ENCODE measurements at places on chromosomes 1 and 21.

DNA sequence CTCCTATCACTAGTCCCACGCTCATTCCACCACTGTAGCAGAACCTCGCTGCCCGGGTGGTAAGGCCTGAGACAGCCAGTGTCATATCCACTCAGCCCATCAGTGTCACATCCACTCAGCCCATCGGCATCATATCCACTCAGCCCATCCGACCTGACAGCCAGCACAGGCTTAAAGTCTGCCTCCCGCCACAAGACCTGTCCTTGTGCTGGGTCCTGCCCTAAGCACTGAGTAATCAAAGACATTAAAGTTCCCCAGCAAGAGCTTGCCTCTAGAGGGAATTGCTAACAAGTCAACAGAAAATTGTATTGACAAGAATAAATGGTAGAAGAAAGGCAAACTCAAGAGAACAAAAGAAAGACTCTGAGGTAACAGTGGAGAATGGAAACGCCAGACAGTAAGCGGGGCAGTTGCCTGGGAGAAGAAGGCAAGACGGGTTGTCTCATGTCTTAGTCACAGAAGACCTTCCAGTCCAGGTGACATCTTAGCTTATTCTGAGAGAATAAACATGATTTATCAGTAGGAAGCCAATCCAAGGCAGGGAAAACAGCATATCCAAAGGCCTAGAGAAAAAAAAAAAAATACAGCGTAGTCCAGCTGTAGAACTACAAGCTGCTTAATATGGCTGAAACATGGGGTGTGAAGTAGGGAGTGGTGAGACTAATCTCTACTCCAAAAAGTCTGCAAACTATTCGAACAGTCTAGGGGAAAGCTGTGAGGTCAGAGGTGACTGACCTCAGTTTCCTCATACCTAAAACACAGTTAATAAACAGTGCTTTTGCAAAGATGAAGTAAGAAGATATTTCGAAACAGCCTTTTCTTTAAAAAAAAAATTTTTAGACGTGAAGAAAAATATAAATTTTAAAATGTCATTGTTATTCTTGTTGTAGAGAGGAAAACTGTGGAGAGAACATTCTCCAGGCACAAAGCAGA lies 1.1 kb downstream of the ITLN1 start:
- ATAC-seq = no peak

DNA sequence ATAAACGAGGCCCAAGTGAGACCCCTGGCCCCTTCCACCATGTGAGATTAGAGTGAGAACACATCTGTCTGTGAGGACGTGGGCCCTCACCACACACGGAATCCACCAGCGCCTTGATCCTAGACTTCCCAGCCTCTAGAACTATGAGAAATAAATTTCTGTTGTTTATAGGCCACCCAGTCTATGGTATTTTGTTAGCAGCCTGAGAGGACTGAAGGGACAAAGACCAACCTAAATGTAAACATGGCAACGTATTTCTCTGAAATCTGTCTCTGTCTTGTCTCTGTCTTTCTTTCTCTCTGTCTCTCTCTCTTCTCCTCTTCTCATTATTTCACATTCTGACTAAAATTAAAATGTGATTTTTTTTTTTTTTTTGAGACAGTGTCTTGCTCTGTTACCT lies 15.6 kb upstream of the IFI44L start:
- ATAC-seq = no peak

DNA sequence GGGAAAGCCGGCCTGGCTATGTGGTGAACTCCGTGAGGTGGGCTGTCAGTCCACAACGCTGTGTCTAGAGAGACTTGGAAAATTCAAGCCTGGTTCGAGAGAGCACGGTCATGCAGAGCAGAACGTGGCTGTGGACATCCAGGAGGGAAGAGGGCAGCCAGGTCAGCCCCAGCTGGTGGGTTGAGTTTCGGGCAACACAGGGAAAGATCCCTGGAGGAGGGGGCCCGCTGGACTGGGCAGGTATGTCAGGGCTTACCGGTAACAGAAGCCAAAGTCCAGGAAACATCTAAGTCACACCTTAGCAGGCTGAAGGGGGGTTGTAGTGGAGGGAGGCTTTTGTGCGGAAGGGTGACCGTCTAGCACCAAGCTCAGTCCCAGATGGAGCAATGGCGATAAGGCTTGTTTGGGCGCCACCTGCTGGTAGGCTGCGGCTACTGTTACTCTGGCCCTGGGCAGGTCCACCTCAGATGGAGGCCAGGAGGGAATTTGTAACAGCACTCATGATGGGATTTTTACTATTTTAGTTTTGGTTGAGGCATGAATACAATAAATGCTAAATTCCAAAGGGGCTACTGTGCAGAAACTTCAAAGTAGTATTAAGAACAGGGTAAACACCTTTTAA lies 143.3 kb upstream of the ZNF644 start:
- peak; percentile 99 for ATAC-seq

- peak; percentile 14 for ATAC-seq
Measured at GRCh38 chr1:91402023-91402422, 2.6 kb downstream of the HFM1 start.

DNA sequence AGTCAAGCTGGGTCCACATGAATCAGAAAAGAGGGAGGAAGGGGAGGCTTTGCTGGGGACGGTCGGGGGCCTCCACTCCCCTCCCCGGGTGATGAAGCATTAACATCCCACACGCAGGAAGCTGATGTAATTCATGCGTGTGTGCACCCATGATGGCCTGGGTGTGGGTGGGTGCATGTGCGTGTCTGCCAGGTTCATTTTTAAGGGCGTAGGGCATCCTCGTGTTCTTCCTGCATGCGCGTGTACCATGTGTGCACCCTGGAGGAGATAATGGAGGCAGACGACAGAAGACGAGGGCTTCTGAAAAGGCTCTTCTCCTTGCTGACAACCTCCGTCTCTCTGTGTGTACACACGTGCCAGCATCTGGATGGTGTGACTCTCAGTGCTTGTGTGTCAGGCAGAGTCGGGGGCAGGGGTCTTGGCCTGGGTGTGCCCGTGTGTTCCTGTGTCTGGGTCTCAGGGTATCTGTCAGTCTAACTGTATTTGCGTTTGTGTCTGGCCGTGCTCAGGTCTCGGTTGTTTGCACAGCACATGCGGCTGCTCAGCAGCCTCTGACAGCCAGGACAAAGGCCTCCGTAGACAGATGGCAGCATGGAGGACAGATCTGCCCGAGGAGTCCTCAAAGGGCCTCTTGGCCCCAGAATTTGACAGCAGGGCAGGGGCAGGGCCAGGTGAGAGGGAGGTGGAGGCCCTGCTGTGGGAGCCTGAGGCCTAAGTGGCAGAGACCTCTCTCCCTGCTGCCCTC lies 2.4 kb downstream of the RAP1GAP start:
- ATAC-seq = no peak

DNA sequence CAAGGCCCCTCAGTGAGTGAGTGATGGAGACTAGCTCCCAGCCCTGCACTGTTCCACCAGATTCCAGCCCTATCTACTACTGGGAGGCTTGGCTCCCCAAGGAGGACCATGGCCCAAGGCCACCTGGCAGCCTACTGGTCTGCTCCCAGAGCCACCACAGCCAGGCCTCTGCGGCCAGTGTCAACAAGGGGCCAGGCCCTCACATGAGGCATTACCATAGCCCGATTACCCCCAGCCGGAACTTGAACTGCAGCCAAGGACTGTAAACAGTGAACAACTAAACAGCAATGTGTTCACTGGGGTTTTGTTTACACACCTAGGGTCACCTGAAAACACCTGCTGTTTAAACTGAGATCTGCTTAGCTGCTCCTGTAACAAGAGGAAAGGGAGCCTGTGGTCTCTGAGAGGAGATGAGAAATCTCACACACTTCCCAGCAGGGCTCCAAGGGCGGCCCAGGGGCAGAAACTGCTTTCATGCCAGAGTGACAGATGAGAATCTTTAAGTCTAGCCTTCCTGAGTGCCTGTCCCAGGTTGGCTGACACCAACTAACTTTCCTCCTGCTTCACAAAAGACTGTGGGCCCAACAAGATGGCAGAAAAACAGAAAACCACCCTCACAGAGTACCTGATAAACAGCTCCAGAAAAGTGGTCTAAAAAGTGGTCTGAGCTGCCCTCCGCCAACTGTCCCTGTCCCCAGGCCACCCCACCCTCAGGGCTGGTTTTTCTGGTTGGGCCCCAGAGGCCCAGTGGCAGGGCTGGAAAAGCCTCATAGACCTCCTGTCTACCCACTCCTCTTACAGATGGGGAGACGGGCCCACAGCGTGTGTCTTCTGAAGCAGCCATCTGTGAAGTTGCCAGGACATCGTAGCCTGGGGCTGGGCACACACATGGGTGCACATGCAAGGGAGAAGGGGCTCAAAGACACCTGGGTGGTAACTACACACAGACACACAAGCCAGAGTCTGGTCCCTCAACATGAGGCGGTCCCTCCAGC lies 28.8 kb downstream of the MEF2D start:
- ATAC-seq = no peak

Data from SK-N-SH treated with all-trans-retinoic acid at 6 μM for 48 hours (cell line).